ENCODE measurements at places on chromosomes 7 and 10.

DNA sequence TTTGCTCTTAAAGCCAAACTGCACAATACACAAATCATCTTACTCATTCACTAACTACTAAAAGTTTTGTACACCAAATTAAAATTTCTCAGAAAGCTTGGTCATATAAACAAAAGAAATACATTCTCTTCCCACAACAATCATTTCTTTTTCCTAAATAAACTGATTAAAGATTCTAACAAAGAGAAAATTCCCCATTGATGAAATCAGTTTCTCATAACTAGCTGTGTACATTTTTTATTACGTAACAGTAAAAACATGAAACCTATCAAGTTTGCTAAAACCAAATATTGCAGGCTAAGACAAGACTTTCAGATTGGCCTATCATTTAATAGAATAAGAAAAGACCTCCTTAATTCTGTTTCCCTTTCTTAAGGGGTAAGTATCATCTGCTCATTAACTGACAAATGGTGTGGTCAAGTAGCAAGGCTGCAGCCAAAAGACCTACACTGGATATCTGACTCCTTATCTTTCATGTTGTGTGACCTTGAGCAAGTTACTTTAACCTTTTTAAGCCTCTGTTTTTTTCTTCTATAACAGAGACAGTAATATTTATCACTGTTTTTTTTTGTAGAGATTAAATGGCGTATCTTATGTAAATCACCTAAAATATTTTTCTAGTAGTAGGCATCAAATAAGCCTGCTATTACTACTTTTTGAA is 22.4 kb downstream of the NAMPT start:
- no peak for DNase-seq

DNA sequence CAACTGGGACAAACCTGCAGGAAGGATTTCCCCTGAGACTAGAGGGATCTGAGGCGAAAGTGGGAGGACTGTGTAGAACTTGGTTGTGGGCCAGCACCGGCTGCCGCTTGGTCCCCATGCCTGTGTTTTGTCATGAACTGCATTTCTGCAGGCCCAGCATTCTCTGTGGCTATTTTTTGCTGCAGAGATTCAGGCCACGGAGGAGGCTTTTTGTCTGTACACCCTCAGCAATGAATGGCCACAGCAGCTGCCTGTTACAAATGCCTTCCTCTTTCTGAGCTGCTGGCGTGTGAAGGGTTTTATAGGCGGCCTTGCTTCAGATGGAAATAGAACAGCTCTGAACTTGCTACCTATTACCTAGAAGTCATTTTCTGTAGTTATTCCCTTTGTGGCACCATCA is 164.4 kb downstream of the SH2D4B start:
- DNase-seq, result no peak

DNA sequence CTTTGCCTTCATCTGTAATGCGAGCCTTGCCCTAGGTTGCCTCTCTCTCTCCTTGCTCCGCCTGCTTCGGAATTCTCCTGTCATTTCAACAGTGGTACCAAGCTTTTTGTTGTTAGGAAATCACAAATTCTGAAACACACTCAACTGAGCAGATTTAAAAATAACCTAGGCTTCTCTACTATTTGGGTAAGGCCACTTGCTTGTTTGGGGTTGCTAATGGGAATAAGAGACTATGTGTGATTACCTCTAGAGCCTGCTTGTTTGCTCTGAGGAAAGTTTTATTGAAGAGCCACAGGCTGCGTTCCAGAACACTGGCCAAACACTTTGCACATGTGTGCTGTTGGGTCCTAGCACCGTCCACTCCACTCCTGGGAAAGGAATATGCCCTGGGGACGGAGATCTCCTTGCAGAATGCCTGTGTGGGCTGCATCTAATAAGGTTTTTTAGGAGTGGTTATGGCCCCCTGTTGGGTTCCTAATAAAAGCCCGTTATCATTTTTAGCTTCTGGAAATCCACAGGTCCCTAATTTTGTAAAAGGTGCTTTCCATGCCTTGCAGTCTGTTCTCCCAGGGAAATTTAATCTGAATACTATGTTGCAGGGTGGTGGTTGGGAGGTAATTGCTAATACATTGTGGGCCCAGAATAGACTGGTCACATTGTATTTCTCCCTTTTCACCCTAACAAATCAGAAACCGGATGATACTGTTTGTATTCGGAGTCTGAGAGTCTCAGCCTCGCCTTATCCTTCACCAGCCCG is 68.7 kb upstream of the KLF6 start:
- DNase-seq, result no peak

DNA sequence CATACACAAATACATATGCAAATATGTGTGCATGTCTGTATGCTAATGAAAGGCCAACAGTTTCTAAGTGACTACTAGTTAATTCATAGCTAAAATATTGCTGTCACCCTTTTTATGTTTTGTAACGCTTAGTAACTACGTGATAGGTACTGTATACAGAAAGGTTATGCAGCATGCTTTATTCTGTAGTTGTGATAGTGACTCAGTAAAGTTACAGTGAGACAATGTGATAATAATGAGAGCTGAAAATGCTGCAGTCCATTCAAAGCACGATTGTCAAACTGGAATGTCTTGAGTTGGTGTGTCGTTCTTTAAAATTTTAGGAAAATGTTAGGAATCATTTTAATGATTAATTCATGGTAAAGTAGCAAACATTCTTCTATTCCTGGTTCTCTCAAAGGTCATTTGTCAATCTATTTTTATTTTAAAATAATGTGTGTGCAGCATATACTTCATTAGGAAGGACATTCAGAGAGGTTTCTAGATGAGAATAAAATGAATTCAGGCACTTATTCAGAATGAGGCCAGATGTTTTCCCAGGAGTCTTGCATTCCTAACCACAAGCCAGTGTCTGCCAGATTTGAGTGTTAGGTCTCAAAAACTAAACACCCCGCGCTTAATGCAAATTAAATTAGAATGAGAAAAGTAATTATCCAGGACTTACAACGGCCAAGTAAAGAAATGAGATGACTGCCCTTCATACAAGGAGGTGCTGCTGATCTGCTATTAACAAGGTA is 408.8 kb upstream of the FZD8 start:
- no peak for DNase-seq

GRCh38 chr10:121797490-121797889 is 130.3 kb downstream of the ATE1 start:
- no peak for DNase-seq

GRCh38 chr7:24406789-24407299 is 122.9 kb downstream of the NPY start:
- no peak for DNase-seq

DNA sequence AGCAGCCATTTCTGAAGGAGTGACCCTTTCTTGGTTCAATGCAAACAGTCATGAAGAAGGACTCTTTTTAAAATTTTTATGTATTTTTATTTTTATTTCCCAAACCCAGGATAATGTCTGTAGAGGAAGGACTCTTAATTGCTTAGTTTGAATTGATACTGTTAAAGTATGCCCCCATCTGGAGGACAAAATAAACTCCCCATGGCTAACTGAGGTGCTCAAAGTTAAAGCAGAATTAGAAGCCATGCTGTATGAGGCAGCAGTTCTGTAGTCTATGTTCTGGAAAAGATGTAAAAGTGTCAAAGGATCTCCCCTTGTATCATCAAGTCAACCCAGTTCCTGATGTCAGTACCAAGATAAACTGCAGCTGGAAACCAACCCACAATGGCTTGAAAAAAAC is 617.9 kb upstream of the GRM3 start:
- no peak for DNase-seq

GRCh38 chr10:79048639-79049550 is 19.9 kb upstream of the ZMIZ1 start:
- DNase-seq, result no peak
